ENCODE measurements at places on chromosomes 2 and 18. TPM values are rescaled to one million over a fixed set of nuclear protein-coding genes. Genes with fewer than 3 reads are reported as not detected.

DNA sequence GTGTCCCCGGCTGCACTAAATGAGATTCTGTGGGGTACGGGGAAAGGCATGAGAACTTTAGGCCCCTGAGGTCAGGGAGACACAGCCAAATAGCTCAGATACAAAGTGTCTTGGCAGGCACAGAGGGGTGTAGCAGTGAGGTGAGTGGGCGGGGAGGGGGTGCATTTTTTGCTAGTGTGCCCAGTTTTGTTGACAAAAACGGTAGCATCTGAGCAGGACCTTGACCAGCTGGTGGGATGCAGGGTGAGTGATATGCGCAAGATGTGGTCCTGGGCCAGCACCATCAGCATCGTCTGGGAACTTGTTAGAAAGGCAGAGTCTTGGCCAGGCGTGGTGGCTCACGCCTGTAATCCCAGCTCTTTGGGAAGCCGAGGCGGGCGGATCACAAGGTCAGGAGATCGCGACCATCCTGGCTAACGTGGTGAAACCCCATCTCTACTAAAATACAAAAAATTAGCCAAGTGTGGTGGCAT is 127.3 kb upstream of the LGALSL start:
- DNase-seq, result no peak

DNA sequence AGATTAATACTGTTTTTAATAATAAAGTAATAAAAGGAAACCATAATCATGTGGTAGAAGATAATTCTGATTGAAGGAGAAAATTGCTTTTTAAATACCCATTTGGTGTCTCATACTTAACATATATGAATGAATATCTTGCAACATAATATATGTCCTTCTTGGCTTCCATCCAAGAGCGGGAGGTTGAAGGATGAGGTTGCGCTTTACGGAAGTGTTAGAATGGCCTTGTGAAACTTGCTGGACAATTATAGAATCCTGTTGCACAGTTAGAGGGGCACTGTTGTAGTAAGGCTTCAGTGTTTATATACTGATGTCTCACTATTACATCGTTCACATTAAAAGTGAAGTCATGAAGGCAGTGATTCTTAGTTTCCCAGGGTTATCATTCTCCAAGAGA is 9.4 kb downstream of the INSIG2 start:
- no peak for DNase-seq

DNA sequence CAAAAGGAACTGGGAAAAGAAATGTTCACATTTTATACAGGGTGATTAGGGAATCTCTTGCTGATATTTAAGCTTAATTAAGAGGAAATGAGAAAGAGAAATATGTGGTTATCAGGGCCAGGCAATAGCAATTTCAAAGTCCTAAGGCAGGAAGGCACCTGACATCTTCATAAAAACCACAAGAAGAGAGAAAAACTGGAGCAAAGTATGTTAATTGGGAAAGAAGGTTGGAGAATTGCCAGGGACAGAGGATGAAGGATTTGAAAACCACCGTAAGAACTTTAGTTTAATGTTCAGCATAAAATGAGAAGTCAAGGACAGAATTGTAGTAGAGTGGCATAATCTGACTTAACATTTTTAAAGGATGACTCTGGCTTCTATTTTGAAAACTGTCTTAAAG is 691.8 kb upstream of the NRXN1 start:
- DNase-seq, result no peak

DNA sequence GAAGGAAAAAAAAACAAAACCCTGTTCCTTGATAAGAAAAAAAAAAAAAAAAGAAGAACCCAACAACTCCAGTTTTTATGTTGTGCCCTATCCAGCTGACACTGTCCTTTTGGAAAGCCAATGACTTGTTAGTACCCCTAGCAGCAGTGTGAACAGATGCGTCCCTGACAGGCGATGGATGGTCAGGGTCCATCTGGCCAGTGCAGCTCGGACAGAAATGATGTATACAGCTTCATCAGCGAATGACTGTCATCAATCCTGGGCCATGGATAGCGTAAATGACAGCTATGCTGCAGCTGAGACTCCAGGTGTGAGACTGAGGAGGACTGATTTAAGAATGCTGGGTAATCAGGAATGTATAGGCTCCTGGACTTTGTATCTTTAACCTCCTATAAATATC is 318.8 kb upstream of the FIGN start:
- no peak for DNase-seq

DNA sequence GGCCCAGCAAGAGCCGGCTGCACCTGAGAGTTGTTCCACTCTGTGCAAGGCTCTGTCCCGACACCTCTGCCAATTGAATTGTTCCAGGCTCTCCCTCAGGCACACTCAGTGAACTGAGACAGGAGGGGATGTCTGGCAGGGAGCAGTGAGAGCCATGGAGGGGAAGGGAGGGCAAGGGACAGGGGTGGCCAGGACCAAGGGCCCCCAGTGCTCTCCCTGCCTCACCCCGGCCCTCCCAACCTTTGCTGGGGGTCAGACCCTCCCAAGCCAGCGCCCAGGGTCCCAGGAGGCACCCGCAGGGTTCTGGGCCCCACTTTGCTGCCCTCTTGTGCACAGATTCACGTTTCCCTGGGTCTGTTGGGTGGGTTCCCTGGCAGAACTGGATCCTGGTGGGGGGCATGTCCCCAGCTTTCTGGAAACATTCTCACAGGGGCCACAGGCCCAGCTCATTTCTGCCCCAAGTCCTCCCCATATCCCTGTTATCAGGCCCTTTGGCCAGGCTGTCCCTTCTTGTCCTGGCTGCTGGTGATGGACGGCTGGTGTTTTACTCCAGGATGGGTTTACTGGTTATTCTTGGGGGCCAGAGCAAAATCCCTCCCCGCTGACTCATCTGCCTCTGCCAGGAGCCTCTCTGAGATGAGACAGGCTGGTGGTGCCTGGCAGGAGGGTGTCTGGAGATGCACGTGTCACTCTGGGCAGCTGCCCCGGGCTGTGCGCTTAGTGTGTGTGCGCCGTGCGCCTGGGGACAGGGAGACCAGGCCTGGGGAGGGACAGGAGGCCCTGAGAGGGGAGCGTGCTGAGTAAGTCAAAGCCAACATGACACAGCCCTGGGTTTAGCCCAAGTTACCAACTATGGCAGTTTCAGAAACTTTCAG is 136.5 kb upstream of the CTDP1 start:
- no peak for DNase-seq

GRCh38 chr2:136408795-136409194 is 290.8 kb upstream of the CXCR4 start:
- no peak for DNase-seq

DNA sequence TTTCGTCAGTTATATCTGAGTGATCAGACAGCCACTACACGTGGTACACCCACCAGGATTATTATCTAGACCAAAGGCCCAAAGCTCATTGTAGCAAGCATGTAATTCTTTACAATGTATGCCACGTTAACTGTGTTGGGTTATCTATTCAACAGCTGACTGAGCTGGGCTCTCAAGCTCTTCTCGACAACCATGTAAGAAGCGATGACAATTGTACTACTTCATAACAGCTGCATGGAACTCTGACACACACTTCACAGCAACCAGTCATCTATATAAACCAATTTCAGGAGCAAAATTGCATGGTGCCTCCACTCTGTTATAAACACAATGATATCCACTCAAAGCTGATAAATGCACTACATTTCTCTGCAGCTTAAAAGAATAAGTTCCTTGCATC is 701.8 kb downstream of the NR4A2 start:
- no peak for DNase-seq

DNA sequence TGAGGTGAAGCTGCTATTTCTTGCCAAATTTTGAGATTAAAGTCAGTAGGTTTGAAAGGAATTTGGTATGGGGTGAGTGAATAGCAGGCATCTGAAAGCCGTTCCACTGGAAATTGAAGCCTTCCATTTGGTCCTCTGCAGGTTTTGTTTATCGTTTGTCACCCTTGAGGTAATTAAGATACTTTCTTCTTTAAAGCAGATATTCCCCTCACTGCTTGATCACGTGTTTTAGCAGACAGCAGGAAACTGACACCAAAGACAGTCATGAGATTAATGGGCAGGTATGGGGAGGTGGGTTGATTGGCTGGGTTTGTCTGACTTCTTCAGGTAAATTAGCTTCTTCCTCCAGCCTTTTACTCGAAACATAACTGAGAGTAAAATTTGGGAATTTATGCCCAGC is 10.7 kb downstream of the LPIN1 start:
- no peak for DNase-seq

DNA sequence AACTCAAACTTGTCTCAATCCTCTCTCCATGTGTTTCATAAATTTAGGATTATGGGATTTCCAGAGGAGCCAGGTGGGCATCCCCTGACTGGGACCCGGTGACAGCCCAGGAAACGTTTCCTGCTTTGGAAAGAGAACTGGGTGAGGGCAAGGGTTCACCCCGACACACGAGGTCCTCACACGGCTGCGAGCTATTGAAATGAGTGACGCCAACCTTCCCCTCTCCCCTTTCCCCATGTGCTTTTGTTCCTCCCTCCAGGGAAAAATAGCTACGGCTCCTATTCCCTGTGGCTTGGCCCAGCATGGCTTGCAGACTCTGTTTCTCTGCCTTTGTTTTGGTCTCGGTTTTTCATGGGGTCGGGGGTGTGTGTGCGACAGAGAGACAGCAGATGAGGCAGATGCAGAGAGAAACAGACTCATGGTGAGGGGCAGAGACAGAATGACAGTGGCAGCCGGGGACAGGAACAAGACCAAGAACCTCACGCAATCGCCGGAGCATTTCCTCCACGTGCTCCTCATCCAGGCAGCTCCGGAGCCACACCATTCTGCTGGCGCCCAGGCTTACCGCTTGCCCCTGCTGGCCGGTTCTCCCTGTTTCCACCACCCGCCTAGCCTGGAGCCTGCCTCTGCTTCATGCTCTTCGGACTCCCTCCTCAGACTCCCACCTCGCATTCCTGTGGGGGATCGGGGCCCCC is 238.5 kb downstream of the DYSF start:
- DNase-seq, result no peak

DNA sequence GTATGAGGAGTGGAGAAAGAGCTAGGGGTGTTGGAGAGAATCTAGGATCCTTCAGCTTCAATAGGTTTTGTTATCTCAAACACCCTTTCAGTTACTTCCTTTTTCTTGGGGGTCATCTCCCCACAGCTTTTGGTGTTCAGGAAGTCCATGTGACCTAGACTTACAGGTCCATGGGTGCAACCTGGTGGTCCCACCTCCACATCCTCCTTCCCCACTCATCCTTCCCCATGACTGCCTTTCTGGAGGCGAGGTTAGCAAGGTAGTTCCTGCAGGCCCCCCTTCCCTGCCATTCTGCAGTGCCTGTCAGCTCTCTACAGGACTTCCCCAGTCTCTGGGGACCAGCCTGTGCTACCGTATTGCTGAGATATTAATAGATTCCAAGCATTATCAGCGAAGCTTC is 107.6 kb downstream of the TMEM17 start:
- no peak for DNase-seq

DNA sequence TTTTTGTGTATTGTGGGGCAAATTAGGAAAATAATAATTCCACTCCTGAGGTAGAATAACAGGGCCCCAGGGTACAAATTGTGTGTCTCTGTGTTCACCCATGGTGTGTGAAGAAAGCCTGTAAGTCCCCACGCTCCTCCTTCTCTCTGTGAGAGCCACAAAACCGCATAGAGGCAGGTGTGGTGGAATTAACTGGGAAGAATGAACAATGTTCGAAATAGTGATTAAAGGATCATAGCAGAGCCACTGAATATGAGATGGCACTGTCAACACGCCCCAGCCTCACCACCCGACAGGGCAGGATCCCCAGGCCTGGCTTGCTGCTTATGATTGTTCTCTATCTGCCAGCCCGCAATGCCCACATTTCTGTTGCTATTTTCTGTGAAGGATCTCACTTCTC is 14.1 kb downstream of the IL1RN start:
- DNase-seq, result no peak

DNA sequence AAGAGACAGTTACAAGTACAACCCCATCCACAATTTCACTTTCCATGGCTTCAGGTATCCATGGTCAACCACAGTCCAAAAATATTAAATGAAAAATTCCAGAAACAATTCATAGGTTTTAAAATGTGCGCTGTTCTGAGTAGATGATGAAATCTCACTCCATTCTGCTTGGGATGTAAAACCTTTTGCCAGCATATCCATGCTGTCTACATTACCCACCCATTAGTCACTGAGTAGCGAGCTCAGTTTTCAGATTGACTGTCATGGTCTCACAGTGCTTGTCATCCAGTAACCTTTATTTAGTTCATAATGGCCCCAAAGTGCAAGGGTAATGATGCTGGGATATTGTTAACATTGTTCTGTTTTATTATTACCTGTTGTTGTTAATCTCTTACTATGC is 40.5 kb downstream of the SMAD4 start:
- peak; percentile 83 for DNase-seq

DNA sequence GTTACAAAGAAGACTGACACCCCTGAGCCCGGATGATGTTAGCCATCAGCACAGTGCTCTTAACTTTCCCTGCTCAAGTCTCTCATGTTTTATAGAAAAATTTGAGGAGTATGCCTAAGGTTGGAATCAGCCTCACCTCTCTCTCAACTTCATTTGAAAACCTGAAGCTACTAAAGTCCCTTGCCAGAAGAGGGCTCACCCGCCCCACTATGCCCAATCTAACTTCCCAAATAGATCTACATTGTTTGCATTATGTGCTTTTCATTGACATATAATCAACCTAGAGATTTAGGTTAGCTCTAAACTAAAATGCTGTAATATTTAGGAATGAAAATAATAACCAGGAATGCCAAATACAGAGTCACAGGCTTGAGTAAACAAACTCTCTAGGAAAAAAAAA is 305.4 kb downstream of the NCKAP5 start:
- DNase-seq, result no peak

GRCh38 chr2:66748939-66749338 is 314.0 kb downstream of the MEIS1 start:
- no peak for DNase-seq

DNA sequence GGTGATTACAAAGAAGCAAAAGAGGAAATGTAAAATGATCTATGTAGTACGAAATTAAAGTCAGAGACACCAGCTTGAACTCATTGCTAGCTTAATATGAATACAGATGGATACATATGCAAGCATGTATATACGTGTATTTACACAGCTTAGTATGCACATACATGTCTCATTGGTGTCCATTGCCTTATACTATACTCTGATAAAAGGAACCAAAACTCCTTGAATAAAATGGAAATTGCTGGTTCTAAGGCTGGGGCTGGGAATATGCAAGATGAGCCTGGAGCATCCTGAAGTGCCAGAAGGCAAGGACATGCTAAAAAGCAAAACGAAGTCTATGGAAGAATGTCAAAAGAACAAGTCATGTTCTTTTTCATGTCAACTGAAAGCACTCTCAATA is 1424.4 kb upstream of the SLC39A10 start:
- no peak for DNase-seq

The DSG1 gene
- not detected for total RNA-seq

The PCARE gene
- not detected for total RNA-seq

The SLC16A14 gene
- total RNA-seq, result 0.81 TPM

The UBXN4 gene
- 53.1 TPM for total RNA-seq

The IL36G gene
- total RNA-seq, result not detected

The CDH2 gene
- total RNA-seq, result 104 TPM

The IL1RL2 gene
- not detected for total RNA-seq
